ENCODE measurements at places on chromosomes 16 and 17.

- DNase-seq: no peak
Observed at GRCh38 chr16:51648526-51648925, 497.5 kb upstream of the SALL1 start.

DNA sequence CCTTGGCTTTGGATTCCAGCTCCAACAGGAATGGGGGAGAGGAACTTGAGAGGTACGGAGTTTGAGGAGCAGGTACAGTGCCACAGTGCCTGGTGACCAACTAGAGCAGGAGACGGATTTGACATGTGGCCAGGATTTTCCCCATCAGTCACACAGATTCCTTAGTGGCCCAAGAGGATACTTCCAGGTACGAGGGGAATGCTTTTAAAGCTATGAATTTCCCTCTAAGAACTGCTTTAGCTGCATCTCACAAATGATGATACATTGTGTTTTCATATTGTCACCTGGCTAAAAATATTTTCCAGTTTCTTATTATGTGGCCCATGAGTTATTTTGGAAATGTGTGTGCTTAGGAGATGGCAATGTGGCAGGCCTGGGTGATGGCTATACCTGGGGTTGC lies 98.3 kb downstream of the ABCC6 start:
- no peak for DNase-seq

DNA sequence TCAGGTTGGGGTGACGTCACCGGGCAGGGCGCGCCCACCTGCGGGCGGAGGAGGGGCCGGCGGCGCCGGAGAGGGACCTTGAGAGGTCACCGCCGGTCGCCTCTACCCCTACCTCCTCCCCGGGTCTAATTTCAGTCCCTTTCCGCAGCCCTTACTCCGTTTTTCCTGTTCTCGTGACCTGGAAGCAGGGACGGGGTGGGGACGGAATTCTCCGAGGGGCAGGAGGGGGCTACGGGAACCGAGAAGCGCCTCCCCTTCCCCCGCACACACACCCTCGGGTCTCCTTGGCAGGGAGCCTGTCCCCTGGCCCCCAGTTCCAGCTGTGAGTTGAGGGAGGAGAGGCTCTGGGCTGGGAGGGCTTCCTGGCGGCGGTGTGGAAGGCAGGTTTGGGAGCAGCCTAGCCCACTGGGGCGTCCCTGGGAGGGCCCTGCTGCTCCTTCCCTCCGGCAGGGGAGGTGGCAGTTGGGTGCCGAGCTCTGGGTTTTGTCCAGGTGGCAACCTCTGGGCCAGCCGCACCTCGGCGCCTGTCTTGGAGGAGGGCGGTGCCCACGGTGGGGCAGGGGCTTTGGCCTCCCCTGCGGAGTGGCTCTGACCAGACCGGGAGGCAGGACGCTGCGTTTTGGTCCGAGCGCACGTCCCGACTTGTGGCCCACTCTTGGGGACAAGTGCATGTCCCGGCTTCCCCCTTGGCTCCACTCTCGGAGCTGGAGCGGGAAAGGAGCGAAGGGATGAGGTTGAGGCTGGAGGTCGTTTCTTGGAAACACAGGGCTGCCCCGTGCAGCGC lies 773 bp downstream of the SYNGR3 start:
- no peak for DNase-seq

DNA sequence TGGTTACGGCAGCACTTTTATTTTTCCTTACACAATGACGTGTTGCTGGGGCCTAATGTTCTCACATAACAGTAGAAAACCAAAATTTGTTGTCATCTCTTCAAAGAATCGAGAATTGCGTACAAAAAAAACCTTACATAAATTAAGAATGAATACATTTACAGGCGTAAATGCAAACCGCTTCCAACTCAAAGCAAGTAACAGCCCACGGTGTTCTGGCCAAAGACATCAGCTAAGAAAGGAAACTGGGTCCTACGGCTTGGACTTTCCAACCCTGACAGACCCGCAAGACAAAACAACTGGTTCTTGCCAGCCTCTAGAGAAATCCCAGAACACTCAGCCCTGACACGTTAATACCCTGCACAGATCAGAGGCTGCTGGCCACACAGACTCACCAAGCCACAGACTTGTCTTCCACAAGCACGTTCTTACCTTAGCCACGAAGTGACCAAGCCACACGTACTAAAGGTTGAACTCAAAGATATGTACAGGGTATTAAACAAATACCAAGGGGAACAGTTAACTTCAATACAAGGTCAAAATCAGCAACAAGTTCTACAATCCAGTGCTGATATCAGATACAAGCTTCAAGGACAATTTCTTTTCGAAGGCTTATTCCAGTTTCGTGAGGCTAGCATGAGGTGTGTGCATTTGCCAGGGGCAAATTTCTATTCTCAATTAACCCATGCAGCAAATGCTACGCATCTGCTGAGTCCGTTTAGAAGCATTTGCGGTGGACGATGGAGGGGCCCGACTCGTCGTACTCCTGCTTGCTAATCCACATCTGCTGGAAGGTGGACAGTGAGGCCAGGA lies 2.4 kb downstream of the ACTG1 start:
- DNase-seq: no peak

DNA sequence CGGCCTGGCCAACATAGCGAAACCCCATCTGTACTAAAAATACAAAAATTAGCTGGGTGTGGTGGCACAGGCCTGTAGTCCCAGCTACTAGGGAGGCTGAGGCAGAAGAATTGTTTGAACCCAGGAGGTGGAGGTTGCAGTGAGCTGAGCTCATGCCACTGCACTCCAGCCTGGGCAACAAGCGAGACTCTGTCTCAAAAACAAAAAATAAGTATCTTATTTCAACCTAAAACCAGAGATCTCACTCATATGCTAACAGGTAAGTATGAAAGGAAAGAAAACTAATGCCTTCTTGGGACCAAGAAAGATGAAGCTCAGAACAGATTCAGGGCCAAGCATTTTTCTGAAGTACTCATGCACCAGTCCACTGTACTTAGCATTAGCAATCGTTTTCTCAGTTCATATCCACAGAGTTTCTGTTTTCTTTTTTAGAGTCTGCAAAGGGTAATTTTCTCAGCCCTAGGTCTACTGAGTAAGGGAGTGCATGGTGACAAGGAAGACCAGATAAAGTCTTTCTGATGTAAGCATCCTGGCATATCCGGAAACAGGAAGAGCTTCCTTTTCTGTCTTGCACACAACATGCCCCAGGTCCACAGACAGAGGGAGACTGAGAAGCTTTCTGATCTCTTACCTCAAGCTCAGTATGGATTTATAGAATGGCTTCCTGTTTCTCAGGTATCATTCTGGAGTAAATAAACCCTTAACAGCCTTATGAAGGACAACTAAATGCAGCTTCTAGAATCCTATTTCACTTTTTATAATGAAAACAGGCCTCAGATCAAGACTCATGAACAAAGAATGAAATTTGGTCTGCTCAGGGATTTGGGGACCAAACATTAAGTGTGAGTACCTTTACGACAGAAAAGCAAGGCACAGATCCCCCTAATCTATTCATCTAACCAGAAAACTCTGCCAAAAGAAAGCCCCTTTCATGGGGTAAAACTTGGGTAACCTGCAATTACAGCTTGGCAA lies 38.7 kb upstream of the FOXJ1 start:
- DNase-seq: peak; percentile 62

- no peak for DNase-seq
Observed at GRCh38 chr17:58886514-58886913, 130.9 kb downstream of the PPM1E start.

All from CMK (cell line).